Activated naive CD8-positive, alpha-beta T cell treated with anti-CD3 and anti-CD28 coated beads, Interleukin-2, amount 10 ng/mL, durations not matched to agents 7 days and 5 days (primary cell): ENCODE measurements at places on chromosomes 12 and 14. TPM values are rescaled to one million over a fixed set of nuclear protein-coding genes. Genes with fewer than 3 reads are reported as not detected.

DNA sequence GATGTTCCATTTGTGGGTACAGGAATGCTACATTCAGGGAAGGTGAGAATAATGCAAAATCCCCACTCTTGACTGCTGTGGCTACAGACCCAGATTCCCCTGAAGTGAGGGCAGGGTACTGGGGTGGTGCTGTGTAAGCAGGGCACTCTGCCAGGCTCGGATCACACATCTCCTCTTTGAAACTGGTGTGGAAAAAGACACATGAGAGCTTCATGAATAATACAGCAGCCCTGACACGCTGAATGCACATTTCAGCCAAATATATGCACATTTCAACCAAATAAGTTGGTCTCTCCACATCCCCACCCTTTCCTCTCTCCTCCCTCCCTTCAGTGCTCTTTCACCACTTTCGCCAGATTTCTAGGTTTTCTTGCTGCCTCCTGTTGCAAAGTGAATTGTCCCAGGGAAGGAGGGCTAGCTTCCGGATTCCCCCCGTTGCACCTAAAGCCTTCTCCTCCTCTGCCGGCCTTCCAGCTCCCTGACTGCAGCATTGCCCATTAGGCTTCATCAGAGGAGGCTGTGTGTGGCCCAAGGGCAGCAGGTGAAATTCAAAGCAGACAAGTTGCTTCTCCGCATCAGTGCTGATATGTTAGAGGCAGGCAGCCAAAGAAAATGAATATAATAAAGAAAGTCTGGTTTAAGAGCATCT is 118.2 kb upstream of the TMCC3 start:
- DNase-seq = no peak

Gene PTPN21
- total RNA-seq = not detected

DNA sequence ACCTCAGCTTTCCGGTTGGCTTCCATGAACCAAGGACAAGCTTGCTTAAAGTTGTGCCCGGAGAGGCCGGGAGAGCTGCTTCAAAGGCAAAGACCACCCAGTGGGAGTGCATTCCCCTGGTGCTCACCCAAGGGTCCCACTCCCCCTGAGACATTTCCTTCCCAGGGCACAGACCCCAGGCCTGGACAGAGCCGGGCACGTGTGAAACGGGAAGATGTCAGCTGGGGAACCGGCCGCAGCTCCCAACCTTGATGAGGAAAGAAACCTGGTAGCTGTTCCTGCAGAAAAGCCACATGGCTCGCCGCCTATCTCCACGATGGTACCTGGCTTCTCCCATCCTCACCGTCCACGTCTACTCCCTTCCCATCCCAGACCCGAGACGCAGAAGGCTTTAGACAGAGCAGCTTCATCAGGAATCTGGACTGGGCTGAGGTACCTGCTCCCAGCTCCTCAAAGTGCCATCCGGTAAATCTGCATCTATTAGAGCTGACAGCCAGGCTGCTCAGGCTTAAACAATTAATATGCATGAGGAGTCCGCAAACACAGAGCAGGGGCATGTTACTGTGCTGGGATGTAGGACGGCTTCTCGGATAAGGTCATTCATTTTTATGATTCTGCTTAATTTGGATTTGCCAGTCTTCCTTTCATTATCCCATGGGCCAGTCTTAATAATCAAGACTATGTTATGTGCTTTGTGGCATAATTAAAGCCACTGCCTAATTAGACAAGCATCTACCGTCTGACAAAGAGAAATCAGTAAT is 53.1 kb downstream of the GALNT9 start:
- no peak for DNase-seq

DNA sequence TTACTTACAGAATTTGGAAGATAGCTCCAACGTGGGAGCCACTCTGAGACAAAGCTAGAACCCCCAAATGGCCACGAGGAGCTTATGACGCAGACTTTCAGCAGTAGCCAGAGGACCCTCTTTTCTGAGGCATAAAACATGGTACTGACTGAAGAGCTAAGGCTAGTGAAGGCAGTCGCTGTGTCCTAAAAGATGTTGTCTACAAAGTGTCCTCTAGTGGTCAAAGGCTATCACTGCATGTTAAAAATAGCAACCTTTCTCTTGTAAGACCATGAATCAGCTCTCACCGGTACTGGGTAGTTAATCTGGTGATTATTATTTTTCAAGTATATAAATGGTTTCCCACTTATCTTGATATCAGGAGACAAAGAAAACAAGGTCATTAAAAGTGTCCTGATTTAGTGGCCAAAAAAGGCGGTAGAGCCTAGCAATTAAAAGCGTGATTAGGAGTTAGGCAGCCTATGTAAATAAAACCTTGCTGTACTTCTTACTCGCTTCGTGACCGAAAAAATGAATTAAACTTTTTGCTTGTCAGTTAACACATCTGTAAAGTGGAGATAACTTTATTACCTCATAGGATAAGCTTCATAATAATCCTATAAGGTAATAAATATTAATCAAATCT is 47.0 kb upstream of the LGR5 start:
- no peak for DNase-seq

GRCh38 chr12:29333178-29333577 is 47.8 kb downstream of the ERGIC2 start:
- no peak for DNase-seq

Gene TSPAN11
- total RNA-seq = not detected

Gene PRB2
- not detected for total RNA-seq

DNA sequence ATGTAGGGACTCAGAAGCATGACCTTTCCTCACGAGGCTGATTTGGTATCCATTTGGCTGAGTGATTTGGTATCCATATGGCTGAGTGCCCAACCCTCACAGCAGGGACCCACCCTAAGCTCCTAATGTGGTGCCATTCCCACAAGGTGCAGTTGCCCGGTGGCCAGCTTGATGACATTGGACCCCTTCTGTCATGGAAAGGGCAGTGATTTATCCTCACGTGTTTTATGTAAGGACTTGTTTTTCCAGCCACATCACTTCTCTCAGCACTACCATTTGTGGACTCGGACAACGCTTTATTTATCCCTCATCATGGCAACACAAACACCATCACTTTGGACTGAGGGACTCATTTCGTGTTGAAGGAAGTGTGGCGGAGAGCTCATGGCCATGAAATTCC is 8.5 kb upstream of the CDC42BPB start:
- no peak for DNase-seq

GRCh38 chr12:22904485-22904884 is 279.5 kb downstream of the ETNK1 start:
- DNase-seq = no peak

- no peak for DNase-seq
Observed at GRCh38 chr12:48883305-48884161, 17.9 kb upstream of the RND1 start.

Gene VRTN
- total RNA-seq = not detected

DNA sequence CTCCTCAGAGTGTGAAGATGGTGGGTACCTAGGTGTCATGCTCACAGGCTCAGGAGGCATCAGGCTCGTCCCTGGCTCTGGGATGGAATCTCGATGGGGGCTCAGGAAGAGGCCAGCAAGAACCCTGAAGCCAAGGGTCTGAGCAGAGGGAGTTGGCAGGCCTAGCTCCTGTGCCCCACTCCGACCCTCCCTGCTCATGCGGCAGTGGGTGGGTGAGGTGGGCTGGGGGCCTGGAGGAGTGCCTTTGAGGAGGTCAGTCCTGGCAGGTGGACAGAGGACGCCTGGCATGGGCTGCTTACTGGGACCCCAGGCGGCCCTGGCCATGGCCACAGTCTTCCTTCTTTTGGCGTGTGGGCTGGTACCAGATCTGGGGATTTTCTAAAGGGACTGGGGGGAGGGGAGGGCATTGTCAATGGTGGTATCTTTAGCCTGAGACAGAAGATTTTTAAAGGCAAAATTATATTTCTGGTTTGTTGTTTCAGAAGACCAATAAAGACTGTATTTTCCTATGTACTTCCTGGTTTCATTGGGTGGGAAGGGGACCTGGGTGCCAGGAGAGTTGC is 16.0 kb downstream of the LRTM2 start:
- DNase-seq = no peak

Gene INHBE
- total RNA-seq = not detected

- DNase-seq = no peak
Observed at GRCh38 chr12:88805692-88806091, 225.4 kb upstream of the KITLG start.

- no peak for DNase-seq
Observed at GRCh38 chr12:102401087-102401486, 79.3 kb downstream of the IGF1 start.

Gene HELB
- total RNA-seq = 35.8 TPM

DNA sequence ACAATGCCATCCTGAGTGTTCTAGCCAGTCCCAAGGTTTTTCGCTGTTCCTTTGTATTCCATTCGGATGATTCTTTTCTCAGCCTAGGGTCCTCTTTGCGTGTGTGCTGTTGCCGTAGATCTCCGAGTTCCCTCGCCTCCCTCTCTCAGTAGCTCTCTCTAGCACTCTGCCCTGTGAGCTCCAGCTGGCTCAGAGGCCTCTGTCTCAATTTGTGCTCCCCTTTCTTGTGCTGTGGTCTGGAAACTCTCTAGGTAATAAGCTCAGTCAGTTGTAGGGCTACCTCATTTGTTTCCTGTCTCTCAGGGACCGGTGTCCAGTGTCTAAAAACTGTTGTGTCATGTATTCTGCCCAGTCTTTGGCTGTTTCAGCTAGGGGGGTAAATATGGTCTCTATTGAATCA is 179.3 kb downstream of the PCNX1 start:
- DNase-seq = no peak

Gene ACYP1
- total RNA-seq = 54.7 TPM

- no peak for DNase-seq
Observed at GRCh38 chr14:103198131-103199105, 75.2 kb downstream of the TNFAIP2 start.

GRCh38 chr12:43669373-43669772 is 89.2 kb downstream of the PUS7L start:
- no peak for DNase-seq

DNA sequence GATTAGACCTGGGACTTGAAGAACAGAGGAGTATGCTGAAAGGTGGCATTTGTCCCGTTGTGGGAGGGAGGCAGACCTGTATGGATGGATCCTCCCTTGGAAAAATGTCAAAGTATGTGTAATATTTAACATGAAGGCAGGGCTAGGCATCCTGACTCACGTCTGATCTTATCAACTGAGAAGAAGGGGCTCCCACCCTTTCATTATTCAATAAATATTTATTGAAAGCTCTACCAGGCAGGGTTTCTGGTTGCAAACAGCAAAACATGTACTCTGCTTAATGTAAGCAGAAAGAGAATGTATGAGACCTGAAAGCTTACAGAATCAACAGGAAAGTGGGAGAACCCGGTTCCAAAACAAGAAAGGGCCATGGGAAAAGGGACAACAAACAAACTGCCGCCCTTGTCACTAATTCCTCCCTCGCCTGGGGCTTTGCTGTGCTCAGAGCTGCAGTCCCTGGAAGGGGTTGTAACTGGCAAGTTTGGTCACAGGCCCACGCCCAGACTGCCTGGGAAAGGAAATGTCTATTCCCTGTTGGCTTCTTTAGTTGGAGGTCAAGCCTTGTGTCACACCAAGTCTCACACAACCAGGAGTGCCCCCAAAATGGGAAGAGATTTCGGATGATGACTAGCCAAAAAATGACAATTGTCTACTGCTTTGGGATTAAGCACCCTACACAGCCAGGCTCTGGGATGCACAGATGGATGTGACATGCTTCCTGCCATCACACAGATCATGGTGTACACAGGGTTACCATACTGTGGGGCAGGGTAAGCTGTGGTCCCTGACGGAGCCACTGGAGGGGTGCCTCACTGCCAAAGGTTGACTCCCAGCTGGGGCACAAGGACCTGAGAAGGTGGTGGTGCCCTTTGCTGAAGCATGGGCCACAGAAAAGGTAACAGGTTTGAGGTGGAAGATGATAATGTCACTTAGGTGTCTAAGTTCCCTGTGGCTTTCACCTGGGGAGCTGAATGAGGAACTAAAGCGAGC is 36.8 kb downstream of the RAB35 start:
- DNase-seq = no peak

GRCh38 chr14:22552001-22552826 is 36.8 kb downstream of the DAD1 start:
- no peak for DNase-seq

Gene AKAP3
- total RNA-seq = 3.8 TPM

DNA sequence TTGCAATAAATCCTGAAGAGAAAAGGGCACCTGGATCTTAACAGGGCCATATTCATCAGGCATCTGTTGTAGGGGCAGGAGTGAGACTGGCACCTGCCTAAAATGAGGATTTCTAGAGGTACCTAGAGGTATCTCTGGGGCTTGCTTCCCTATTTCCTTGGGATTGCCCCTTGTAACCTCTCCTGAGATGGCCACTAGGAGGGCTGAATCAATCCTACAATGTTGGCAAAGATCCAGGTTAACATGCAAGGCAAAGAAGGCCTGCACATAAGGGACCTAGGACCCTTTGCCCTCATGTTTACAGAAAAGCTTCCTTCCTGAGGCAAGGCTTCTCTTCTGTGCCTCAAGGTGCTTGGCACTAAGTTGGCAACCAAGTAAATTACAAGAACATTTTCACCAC is 25.8 kb upstream of the CLEC4E start:
- no peak for DNase-seq

GRCh38 chr12:132477017-132477702 is 12.8 kb upstream of the FBRSL1 start:
- DNase-seq = peak; percentile 56

- no peak for DNase-seq
Observed at GRCh38 chr12:66590275-66590985, 88.4 kb downstream of the GRIP1 start.

DNA sequence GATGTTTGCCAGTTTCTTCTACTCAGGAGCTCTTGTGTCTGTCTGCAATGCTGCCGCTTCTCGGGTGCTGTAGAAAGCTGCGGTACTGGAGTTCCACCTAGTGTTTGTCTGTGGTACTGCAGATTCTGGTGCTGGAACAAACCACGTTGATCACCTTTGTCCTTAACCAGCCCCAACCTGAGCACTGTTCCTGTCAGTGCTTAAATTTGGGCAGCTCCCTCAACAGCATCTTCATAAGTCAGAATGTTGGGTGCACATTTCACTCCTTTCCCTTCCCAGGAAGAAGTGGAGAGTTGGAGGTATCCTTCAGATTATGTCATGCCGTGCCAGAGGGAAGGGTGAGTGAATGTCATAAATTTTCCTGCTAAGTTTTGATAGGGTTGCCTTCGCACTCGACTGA is 48.7 kb upstream of the LALBA start:
- peak; percentile 55 for DNase-seq

- DNase-seq = no peak
Observed at GRCh38 chr12:97047361-97047760, 140.3 kb downstream of the NEDD1 start.

- no peak for DNase-seq
Observed at GRCh38 chr14:105173145-105173544, 4.6 kb upstream of the JAG2 start.

GRCh38 chr14:22737052-22737451 is 29.4 kb upstream of the OXA1L start:
- DNase-seq = no peak

GRCh38 chr12:90268574-90268973 is 559.9 kb upstream of the ATP2B1 start:
- DNase-seq = no peak

GRCh38 chr12:14239935-14240872 is 125.3 kb upstream of the ATF7IP start:
- DNase-seq = no peak

DNA sequence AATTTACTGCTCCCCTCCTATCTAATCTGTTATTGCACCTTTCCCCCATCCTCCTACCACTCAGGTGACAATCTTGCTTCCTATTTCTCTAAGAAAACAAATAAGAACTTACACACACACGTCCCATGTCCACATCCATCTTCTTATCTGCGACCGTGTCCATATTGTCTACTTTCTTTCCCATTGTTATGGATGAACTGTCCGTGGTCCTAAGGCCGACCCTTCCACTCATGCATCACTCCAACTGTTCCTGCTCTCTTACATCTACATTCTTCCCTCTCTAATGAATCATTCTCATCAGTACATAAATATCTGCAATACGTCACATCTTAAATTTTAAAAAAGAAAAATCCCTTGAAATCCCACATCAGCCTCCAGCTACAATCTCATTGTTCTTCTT is 30.0 kb downstream of the ZFYVE1 start:
- no peak for DNase-seq

Gene COQ6
- total RNA-seq = 27.2 TPM
